Fibroblast of pulmonary artery (primary cell): ENCODE measurements at places on chromosomes 7 and 10.

- DNase-seq = no peak
Observed at GRCh38 chr10:45034301-45034700, 33.6 kb downstream of the ZNF22 start.

- no peak for DNase-seq
Observed at GRCh38 chr7:95046494-95047240, 139.3 kb downstream of the PPP1R9A start.

DNA sequence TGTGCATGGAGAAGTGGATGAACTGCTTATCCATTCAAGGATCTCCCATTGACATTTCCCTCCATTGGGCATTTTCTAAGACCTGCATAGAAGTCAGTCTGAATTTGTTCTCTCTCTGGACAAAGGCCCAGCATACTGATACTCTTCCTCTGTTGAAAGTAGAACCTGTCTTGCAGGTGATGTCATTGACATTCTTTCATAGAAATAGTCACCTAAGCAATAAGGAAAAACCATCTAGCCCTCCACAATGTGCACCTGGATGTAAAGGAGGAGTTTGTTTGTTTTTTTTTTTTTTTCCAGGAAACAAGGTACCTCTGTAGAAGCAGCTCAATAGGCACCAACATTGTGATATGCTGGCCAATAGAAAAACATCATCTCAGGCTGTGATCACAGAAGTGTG lies 150.4 kb downstream of the DPY19L1 start:
- DNase-seq = no peak

GRCh38 chr10:129740532-129741279 lies 223.4 kb downstream of the EBF3 start:
- DNase-seq = no peak

GRCh38 chr10:69662173-69662877 lies 32.3 kb downstream of the FAM241B start:
- DNase-seq = no peak

GRCh38 chr7:76086070-76086469 lies 38.2 kb downstream of the MDH2 start:
- peak; percentile 44 for DNase-seq

- DNase-seq = no peak
Observed at GRCh38 chr10:51689536-51689935, 9.9 kb downstream of the CSTF2T start.

GRCh38 chr10:78449554-78449953 lies 415.9 kb downstream of the RPS24 start:
- no peak for DNase-seq

- DNase-seq = no peak
Observed at GRCh38 chr7:92313055-92313454, 67.3 kb downstream of the ANKIB1 start.

- peak; percentile 97 for DNase-seq
Observed at GRCh38 chr10:21336476-21337170, 188.9 kb downstream of the SKIDA1 start.

DNA sequence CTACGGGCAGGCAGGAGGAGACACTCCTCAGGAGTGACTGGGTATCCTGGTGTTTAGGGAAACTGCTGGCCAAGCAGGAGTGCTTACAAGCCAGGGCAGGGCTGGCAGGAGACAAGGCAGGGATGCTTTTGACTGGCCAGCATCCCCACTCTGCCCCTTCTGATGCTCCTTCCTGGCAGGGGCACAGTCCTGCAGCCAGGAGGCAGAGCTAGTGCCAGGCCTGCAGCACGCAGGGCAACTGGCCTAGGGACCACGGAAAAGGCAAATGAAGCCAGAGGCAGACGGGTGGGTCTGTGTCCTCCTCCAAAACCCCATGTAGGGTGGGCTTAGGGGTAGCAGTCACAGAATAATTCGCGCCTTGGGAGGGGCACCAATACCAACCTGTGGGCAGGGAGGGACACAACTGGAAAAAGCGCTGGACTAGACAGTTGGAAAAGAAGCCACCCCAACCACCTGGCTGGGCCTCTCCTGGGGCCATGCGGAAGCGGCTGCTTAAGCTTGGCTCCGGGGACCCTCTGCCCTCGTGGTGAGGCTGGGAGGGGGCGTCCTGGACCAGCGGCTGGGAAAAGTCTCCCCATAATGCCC lies 4.8 kb downstream of the IMPDH1 start:
- DNase-seq = no peak

DNA sequence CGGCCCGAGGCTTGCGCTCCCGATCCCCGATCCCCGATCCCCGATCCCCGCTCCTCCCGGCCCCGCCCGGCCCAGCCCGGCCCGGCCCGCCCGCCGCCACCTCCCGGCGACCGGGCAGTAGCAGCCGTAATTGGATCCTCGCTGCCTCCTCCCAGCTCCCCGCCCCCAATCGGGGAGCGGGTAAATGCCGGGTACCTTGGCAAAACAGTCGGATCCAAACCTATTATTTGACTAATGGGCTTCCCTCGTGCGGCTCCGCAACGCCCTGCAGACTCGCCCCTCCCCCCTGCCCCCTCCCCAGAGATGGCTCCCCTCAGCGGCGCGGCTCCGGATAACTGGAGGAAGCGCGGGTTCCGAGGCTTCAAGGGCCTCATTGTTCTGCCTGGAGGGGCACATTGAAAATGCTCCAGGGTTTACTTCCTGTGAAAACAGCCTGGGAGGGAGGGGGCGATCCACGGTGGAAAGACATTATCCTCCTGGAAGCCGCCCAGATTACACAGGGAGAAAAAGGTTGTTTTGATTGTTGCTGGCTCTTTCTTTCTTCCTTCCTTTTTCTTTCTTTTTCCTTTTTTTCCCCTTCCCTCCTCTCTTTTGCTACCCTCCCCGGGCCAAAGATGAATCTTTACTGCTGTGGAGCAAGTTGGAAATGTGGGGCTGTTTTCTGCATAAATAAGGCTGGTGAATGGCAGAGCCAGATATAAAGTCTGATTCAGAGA lies 94.7 kb upstream of the ZMIZ1 start:
- DNase-seq = peak; percentile 87

GRCh38 chr7:82685214-82685613 lies 241.6 kb upstream of the CACNA2D1 start:
- no peak for DNase-seq

DNA sequence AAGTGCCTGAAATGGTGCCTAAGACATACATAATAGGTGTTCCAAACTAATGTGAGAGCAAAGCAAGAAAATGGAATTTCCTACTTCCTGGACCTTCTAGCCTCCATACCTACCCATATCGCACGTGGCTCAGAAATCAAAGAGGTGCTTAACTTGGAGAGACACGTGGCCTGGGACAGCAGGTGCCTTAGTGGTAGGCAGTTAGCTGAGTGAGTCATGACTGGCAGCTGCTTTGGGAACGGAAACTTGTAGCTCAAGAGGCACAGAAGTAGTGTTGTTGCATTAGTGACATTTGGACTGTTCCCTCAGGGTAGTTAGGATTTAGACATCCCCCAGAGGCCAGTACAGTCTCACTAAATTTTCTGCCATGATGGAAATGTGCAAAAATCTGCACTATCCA lies 12.0 kb upstream of the BMPER start:
- no peak for DNase-seq

DNA sequence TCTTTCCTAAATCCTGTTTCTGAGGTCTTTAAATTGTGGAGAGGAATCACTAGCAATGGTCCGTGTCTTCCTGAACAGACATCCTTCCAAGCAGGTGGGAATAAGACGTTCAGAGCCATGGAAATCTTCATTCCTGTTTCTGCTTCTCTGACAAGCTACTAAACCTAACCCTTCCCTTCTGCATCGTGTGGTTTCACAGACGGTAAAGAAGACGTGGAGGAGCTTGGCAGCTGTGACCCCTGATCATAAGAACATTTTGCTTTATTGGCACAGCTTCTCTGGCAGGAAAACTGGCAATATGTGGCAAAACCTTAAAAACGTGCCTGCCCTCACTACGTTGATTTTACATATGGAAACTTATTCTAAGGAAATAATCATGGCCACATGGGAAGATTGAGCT lies 63.0 kb upstream of the LOXL4 start:
- no peak for DNase-seq

GRCh38 chr10:59748834-59749233 lies 4.4 kb downstream of the MRLN start:
- no peak for DNase-seq

DNA sequence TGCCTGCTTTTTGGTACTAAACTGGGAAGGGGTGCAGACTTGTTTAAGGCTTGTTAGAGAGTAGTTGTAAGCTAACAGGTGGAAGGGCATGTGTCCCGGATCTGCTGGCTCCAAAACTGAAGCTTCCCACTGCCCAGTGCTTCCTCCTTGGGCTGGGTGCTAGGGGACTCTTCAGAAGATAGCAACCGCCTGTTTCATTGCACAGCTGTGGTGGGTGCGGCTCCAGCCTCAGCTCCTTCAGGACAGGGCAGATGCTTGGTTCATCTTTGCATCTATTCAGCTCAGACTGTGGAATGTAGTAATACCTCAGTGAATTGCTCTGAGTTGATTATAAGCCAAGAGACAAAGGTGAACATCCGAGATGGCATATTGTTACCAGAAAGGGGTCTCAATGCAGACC lies 527.1 kb downstream of the TYW1 start:
- DNase-seq = no peak

DNA sequence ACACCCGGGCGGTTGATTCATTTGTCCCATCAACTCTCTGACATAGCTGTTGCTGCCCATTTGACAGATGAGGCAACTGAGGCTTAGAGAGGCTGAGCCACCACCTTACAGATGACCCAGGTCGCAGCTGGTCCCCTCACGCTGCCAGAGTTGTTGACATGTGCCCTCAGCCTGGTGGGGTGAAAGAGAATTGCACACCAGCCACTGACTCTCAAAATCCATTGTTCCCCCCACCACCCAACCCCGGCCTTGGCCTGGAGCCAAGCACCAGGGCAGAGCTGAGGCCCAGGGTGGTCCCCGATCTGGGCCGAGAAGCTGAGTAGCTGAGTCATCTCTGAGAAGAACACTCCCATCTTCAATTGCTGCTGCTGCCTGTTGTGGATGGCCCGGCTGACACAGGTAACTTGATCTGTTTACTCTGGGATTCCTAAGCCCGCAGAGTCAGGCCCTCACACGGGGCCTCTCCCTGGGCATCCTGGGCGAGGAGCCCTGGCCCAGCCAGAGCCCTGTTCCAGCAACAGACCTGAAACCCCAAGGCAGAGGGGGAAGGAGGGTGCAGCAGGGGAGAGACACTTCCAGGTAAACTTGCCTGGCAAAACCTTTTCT lies 27.5 kb downstream of the PVRIG start:
- DNase-seq = peak; percentile 52

- DNase-seq = no peak
Observed at GRCh38 chr10:110176141-110177030, 31.0 kb upstream of the MXI1 start.
